NCI-H345 (cell line): ENCODE measurements at places on chromosomes 16 and 17.

GRCh38 chr17:44928950-44929720 lies 13.8 kb upstream of the GFAP start:
- DNase-seq: no peak

DNA sequence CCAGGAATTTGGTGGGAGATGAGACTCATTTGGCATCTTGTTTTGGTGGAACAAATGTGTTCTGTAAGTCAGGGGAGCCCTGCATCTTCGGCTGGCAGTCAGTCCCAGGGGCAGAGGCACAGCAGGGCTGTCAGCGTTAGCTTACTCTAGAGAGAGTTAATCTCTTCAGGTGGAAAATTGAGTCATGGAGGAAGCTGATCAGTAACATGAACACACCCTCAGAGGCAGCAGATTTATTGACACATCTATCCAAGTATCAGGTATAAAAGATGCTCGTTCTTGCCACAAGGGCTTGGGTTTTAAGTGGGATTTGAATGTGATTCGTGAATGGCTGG lies 55.2 kb downstream of the EPN2 start:
- no peak for DNase-seq

DNA sequence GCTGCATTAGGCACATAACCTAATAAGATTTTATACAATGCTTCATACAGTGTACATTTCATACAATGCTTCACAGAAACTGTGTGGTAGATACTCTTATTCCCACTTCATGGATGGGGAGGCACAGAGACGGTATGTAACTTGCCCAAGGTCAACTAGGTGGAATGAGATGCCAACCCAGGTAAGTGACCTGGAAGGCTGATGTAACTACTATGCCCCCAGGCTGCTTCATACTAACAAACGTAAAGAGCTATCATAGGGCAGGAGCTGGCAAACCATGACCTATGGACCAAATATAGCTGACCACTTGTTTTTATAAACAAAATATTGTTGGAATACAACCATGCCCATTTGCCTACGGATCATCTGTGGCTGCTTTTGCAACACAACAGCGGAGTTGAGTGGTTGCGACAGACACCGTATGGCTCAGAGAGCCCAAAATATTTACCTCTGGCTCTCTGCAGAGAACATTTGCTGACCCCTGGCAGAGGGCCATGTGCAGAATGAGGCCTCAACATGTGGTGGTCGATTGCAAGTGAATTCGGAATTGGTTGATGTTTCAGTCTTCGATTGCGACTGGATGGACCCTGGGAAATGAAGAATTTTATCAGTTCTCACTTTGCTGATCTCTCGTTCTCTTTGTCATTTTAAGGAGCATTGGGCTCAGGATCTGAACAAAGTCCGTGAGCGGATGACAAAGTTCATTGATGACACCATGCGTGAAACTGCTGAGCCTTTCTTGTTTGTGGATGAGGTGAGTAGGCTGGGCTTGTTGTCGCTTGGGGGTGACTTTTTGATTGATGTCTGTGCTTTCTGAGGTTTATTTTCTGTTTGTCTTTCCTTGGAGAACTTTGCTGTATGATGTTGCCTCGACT lies 109.7 kb downstream of the PLCG2 start:
- DNase-seq: no peak

GRCh38 chr16:79618692-79619050 lies 18.1 kb upstream of the MAF start:
- DNase-seq: no peak
